ENCODE measurements at places on chromosomes 12 and 14.

GRCh38 chr14:36660736-36661505 lies 739 bp upstream of the PAX9 start:
- no peak for DNase-seq

GRCh38 chr12:120890963-120891362 lies 13.2 kb downstream of the SPPL3 start:
- DNase-seq = no peak

- DNase-seq = no peak
These were observed 25.9 kb upstream of the CRIP2 start for GRCh38 chr14:105448706-105449111.

DNA sequence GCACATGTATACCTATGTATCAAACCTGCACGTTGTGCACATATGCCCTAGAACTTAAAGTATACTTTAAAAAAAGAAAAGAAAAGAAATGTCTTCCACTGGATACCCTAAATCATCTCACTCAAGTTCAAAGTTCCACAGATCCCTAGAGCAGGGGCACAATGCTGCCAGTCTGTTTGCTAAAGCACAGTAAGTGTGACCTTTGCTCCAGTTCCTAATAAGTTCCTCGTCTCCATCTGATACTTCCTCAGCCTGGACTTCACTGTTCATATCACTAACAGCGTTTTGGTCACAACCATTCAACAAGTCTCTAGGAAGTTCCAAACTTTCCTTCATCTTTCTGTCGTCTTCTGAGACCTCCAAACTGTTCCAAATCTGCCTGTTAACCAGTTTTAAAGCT lies 118.3 kb downstream of the BMP4 start:
- DNase-seq = no peak
